ENCODE measurements at places on chromosomes 7 and 10.
A peak's percentile ranks its signal among the peaks of the same experiment; 100 is the strongest.

DNA sequence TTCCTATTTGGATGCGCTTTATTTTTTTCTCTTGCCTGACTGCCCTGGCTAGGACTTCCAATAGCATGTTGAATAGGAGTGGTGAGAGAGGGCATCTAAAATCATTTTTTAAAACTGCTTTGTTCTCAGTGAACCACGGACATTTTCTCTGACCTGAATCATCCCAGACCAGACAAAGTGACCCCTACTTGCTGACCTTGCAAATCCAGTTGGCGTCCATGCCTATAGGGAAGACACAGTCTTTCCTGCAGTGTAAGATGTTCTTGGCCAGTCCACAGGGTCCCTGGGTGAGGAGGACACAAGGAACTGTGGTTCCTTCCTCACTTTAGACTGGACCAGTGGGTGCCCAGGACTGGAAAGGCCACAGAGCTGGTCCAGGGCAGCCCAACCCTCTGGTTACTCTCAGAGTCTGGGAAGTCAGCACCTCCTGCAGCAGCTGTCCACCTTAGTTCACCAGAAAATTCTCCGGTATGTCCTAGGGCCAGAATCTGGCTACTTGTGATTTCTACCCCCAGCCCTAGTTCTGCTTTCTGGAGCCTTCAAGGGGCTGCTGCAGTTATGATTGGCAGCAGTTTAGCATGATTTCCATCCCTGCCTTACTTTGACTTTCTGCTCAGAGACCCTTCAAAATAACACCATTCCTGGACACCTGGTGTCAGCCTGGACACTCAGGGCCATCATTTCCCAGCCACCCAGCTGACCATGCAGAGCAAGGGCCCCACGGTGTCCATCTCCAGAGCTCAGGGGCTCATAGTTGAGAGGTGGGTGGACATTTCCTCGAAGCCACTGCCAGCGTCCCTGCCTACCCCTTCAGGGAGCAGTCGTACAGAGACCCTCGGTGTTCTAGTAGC lies 19.3 kb downstream of the VIPR2 start:
- DNase-seq: no peak

DNA sequence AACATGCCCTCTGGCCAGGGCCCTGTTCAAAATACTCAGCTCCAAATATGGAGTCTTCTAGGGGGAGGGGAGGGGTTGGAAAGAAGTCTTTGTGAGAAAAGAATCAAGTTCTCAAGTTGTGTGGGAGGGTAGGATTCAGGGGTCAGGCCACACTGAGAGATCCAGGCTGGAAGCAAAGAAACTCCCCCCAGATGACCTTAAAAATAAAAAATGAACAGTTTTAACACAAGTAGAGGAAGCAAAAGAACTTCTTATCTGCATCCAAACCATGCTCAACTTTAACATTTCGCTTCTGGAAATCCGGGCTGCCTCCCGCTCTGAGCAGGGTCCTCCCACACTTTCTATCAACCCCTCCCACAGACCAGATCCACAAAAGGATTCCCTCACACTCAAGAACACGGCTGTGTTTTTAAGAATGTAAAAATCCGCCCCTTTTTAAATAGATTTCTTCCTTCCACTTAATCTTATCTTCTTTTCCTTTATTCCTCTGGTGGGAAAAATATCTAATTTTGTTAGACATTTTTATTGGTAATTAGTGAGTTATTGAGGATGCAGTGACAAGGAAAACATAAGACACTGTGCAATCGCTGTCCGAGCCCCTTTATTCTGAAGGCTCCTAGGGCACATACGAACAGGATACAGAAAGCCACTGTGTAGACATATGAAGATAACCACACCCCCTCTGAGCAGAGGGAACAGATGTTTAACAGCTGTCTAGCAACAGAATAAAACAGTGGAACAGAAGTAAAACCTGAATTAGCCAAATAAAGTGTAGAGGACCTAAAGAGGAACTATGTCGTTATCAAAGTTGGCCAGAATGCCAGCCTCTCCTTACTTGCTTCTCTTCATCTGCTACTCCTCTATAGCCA lies 43.8 kb downstream of the CYTH3 start:
- peak; percentile 44 for DNase-seq

DNA sequence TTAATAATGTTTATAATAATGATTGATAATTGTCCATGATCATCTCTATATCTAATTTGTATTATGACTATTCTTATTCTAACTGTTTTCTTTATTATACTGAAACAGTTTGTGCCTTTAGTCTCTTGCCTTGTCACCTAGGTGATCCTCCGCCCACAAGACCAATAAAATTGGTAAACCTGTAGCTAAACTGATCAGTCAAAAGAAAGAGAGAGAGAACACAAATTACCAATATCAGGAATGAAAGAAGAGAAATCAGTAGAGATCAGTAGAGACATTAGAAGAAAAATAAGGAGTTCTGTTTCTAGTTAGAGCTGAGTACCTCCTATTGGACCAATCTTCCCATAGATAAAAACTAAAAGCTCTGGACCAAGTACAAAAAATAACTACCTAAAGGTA lies 6.1 kb upstream of the COA1 start:
- DNase-seq: no peak

DNA sequence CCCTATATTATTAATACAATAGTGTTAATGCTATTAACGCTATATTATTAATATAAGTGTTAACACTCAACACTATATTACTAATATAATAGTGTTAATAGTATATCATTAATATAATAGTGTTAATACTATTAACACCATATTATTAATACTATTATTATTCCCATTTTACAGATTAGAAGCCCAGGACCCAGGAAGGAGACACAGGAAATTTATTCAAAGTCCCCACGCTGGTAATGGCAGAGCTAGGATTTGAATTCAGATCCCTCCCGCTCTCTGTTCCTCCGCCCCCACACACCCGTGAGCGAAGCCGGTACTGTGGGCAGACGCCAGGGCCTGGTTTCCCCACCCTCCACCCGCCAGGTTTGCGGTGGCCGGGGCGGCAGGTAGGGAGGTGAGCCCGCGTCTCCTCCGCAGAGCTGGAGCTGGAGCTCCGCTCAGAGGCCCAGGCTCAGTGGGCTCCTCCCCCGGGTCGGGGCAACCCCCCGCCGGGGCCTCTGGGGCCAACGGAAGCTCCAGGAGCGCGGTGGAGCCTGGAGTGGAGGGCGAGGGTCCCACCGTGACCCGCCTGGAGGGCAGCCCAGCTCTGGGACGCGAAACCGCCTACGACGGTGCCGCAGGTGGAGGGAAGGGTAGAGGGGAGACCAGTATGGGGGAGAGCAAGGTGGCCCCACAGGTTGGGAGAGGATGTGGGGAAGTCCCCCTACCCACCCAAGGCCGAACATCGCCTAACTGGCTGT lies at the start of gene TMEM225B:
Gene TMEM225B, plus strand, starts transcription at position 506 of the 740 bp plus-strand sequence. CDS start 6,122 bp downstream, outside the sequence.
- DNase-seq: no peak

DNA sequence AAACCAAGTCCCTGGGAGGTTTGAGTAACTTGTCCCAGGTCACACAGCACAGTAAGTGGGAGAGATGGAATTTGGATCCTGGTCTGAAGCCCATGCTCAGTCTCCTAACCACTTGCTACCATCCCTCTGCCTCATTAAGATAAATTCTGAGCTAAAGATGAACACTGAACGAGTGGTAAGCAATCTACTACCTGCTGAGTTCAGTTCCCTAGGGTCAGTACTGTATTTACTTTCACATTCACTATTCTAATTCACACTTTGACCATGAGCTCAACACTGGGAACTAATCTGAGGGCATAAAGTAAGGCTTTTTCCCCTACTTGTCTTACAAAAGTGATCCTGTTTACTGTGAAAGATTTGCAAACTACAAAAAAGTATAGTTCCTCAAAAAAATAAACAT lies 2.4 kb downstream of the UROS start:
- DNase-seq: no peak

DNA sequence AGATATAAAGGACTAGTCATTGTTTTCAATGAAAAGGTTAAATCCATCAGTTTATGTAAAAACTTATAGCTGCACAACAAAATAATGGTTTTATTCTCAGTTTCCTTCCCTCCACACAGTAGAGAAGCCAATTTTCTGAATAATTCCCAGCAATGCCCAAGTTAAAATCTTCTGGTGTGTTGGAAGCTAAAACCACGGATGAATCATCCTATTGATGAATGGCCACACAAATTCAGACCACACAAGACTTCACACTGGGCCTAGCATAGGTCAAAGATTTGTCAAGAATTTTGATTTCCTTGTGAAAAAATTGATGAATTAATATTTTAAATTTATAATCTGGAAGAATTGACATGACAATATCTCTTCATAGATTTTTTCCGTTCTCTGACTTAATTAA lies 617.6 kb downstream of the INHBA start:
- DNase-seq: no peak

DNA sequence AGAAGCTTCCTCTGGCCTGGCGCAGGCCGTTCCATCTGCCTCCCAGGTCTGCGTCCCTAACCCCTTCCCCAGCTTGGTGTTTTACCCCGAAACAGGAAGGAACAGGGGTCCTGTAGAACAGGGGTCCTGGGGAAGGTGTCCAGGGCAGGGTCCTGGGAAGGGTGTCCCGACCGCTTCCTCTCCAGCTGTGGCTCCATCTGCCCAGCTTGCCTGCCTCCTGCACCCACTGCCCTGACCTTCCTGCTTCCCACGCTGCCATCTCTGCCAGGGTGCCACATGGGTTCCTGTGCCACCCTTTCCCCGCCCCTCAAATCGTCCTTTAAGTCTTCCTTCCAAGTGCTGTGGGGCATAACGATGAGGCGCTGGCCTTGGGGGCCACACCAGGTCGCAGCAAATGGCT lies 32.4 kb downstream of the WDR86 start:
- peak; percentile 9 for DNase-seq

DNA sequence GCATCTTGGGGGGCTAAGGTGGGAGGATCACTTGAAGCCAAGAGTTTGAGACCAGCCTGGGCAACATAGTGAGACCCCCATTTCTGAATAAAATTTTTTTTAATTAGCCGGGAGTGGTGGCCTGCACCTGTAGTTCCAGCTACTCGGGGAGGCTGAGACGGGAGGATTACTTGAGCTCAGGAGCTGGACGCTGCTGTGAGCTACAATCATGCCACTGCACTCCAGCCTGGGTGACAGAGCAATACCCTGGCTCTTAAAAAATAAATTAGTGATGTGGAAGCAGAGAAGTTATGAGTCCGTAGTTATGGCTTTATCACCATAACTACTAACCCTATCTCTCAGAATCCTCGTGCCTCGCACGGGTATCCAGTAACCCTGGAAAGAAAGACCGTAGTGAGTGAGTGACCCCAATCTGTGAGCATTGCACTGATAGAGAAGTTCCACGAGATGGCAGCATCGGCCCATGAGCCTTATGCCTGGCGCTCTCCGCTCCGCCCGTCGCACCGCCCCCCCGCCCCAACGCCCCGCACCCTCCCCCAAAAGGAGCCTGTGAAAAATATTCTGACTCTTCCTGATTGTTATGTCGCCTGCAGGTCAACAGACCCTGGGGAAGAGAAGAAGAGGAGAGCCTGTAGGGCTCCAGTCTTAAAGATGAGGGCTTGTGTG lies 4.9 kb upstream of the SLC29A3 start:
- DNase-seq: peak; percentile 61

- DNase-seq: no peak
Measured at GRCh38 chr10:95314192-95314918, 23.6 kb upstream of the PDLIM1 start.
